ENCODE measurements at places on chromosomes 5 and 9. TPM values are rescaled to one million over a fixed set of nuclear protein-coding genes. Genes with fewer than 3 reads are reported as not detected.

Gene F2RL2
- total RNA-seq: 0.18 TPM

Gene SLC36A2
- 1.8 TPM for total RNA-seq

Gene SLC27A4
- 18.2 TPM for total RNA-seq

Gene PCDHB15
- 10.5 TPM for total RNA-seq

Gene IL9
- total RNA-seq: not detected

Gene CCNI2
- total RNA-seq: 0.09 TPM

Gene SLIT3
- 29.2 TPM for total RNA-seq

Gene FBP2
- not detected for total RNA-seq

Gene ST8SIA4
- total RNA-seq: 4.1 TPM

Gene FAM151B
- 2.8 TPM for total RNA-seq

Gene IL33
- 20.5 TPM for total RNA-seq

Gene C7
- 58.7 TPM for total RNA-seq

Gene TMEM232
- total RNA-seq: 4.1 TPM

Gene TAS2R1
- not detected for total RNA-seq

Gene HRCT1
- 6.1 TPM for total RNA-seq

Gene QRFP
- total RNA-seq: not detected

Gene GPX3
- 519 TPM for total RNA-seq
